ENCODE measurements at places on chromosomes 2 and 18.

DNA sequence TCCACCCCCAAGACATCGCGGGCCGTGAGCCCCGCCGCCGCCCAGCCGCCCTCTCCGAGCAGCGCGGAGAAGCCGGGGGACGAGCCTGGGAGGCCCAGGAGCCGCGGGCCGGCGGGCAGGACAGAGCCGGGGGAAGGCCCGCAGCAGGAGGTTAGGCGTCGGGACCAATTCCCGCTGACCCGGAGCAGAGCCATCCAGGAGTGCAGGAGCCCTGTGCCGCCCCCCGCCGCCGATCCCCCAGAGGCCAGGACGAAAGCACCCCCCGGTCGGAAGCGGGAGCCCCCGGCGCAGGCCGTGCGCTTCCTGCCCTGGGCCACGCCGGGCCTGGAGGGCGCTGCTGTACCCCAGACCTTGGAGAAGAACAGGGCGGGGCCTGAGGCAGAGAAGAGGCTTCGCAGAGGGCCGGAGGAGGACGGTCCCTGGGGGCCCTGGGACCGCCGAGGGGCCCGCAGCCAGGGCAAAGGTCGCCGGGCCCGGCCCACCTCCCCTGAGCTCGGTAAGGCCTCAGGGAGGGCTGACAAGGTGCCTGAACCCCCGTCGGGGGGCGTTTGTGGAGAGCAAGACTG is 14.2 kb downstream of the SPEG start:
- DNase-seq, result no peak

- no peak for DNase-seq
Measured at GRCh38 chr18:50559752-50560680, at the start of gene MAPK4. TSS of gene MAPK4 (plus strand) at chr18:50560087. CDS start at chr18:50663959, 103,872 bp downstream.

DNA sequence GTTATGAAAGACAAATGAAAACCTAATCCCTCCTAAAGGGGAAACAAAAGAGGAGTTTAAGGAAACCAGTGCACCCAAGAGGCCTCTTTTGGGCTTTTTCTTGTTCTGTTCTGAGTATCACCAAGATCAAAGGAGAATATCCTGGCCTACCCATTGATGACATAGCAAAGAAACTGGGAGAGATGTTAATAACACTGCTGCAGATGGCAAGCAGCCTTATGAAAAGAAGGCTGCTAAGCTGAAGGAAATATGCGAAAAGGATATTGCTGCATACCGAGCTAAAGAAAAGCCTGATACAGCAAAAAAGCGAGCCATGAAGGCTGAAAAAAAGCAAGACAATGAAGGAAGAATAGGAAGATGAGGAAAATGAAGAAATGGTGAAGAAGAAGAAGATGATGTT is 23.6 kb upstream of the STAT4 start:
- DNase-seq, result no peak

DNA sequence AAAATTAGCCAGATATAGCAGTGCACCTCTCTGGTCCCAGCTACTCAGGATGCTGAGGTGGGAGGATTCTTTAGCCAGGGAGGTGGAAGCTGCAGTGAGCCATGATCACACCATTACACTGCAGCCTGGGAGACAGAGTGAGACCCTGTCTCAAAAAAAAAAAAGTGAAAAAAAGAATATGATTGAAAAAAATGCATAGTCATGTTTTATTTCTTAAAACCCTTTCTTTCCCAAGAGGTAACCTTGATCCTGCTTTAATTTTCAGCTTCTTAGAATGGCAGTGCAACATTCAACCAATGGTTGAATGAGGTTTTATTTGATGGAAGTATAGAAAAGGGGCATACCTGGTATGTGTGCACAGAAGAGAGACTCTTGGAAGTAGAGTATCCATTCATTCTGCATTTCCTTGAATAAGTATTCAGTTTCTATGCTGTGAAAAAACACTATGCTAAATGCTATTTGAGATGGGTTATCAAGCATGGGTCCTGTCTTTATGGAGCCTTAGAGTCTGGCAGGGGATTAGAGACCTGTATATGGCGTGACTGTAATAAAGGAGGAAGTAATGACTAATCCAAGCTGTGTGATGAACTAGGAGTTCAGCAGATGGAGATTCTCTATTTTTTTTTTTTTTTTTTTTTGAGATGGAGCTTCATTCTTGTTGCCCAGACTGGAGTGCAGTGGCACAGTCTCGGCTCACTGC is 146.3 kb downstream of the WDSUB1 start:
- no peak for DNase-seq

DNA sequence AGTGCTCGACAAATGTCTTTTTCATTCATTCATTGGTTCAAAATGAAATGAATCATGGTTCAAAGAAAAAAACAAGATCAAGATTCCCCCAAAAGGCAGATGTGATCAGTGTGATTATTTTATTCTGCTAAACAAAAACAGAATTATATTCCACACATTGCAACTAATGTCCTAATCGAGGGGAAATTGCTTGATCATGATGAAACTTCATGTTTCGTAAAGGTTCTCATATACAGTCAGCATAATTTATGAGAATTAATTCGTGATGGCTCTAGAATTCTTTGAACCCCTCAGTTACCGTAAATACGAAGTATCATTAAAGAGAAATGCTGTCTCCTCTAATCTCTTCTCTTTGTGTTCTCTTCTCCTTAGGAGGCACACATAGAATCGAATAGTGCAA is 42.1 kb upstream of the MBOAT2 start:
- DNase-seq, result no peak

DNA sequence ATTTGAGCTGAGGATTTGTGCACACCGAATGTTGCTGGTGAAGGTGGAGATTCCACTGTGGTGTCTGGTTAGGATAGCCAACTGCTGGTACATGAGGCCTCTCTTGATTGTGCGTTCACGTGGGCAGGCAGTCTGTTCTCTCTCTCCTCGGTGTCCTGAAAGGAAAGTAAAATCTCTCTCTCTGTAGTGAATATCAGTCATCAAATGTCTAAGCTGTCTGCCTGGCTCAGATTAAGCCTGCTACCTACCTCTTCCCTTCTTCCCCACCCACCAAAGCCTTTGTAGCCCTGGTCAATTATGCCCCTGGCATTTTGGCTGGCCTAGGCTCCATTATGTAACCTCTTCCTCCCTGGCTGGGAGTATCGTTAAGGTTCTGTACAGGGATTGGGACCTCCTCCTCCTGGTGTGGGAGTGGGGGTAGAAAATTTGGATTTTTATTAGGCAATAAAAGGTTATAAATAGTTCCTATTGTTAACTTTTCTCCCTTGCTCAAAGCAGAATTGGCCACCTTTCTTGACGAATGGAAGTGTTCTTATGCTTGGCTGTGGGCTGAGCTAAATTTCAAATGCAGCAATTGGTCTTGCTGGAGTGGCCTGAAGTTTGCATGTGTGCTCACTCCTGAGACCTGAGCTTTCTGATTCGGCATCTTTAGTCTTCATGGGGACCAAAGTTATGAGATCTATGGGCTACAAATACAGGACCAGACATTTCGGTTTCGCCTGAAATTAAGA is 148.8 kb downstream of the WDSUB1 start:
- no peak for DNase-seq

- DNase-seq, result no peak
Measured at GRCh38 chr2:29113027-29113686, 2.1 kb upstream of the CLIP4 start.

DNA sequence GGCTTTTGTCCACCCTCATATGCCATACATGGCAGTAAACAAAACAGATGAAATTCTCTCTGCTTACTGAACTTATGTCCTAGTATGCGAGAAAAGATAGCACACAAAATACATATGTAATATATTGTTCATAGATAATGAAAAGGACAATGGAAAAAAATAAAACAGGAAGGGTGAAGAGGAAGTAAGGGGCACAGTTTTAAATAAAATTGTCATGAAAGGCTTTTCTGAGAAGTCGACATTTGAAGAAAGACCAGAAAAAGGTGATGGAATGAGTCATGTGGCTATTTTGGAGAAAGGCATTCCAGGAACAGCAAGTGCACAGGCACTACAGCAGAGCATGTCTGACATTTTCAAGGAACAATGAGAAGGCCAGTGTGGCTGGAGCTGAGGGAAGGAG is 56.4 kb downstream of the KCNH7 start:
- no peak for DNase-seq

DNA sequence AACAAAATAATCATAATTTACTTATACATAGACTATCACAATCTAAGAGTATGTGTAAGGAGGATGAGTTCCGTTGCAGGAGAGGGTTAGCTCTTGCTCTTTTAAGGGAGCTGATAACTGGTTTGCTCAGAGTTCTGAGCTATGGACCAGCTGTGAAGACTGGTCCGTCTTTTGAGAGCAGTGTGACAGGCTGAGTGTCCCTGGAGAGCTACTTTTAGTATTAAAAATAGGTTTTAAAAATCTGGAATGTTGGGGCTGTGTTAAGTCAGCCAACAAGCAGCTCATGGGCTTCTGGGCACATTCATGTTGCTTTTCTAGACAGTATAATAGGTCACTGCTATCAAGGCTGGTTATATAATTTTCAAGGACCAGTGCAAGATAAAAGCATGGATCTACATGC is 41.5 kb upstream of the TMEM131 start:
- DNase-seq, result no peak

GRCh38 chr2:7191932-7192331 is 274.7 kb downstream of the RNF144A start:
- peak; percentile 99 for DNase-seq

DNA sequence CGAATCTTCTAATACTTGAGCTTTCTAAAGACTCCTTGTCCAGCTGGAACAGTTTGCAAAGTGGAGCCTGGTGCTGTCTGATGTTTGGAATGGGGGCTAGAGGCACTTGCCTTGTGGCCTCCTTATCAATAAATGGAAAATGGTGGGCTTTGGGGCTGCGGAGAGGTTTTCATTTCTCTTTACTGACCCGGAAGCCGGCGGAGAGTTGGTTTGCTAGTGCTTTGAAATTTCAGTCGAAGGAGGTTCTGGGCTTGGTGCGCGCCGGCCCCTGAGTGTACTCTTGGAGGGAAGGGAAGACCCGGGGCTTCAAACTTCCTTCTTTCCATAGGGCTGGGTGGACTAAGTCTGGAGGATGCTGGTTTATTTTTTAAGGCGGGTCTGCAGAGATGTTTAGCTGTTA is 714 bp downstream of the RPIA start:
- DNase-seq, result no peak

DNA sequence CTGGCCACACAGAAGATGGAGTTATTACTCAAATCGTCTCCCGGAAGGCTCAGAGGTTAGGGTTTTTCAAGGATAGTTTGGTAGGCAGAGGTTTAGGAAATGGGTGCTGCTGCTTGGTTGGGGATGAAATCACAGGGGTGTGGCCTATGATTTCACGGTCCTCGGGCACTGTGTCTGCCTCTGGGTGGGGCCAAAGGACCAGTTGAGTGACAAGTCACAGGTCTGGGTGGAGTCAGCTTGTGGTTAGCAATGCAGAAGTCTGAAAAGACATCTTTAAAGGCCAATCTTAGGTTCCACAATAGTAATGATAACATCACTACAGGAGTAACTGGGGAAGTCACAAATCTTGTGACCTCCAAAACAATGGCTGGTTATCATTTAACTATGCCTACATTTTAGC is 387.8 kb downstream of the ZNF521 start:
- DNase-seq, result no peak

DNA sequence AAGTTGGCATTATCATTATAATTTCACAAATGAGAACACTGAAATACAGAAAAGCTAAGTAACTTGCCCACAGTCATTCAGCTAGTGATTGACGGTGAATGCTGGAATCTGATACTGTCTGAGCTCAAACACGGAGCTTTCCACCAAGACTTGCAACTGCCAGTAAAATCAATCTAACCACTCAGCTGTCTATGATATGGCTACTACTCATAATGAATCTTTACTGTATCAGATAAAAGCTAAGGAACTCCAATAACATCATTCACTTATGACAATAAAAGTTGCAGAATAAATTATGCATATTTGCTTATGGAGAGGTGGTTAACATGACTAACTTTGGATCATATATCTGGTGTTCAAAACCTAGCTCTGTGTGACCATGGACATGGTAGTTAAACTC is 279.4 kb upstream of the NXPH2 start:
- no peak for DNase-seq

GRCh38 chr2:107731435-107731834 is 95.3 kb upstream of the RGPD4 start:
- DNase-seq, result no peak

DNA sequence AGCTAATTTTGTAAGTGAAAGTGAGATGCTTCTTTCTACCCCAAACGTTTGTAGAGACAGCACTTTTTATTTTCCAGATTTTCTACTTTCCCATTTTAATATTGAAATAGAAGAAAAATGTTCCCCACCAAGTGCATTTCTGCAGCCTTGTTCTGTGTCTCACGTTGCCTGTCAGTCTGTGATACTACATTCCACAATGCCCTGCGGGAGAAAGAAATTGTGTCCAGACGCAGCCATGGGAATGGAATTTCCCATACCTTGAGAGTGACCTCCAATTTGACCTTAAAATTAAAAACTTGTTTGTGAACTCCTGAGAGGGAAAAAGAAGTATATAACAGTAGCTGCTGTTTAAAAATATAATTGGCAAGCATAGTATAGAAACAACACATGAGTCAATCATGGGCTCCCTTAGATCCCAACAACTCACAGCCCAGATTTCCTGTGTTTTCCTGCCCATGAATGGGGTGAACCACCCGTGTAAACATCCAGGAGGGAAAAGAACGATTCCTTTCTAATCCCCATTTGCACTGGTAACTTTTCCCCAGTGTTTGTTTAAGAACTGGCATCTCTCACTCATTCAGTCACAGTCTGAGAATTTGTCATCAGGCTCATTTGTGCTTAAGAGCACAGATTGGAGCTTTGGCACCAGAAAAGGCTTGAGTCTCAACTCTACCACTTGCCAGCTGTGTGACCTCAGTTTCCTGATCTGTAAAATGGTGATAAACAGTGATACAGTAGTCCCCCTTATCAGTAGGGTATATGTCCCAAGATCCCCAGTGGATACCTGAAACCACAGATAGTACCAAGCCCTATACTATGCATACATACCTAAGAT is 166.1 kb upstream of the ZNF521 start:
- no peak for DNase-seq

DNA sequence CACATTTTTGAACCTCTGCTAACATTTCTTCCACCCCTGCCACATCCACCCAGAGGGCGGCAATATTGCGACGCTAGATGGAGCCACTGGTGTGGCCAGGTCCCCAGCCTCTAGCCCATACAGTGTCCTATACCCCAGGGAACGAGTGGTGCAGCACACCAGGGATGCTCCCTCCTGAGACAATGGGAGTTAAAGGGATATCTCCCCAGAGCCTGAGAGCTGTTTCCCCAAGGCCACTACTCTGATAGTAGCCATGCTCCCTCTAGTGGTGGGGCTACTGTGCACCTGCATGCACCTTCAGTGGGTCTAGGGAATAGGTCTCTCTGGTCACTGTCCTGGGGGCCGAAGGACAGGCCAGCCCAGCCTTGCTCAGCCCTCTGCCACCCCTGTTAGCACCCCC is 336.4 kb upstream of the FSHR start:
- DNase-seq, result no peak

GRCh38 chr2:22221006-22221405 is 1097.2 kb downstream of the TDRD15 start:
- DNase-seq, result peak; percentile 2

DNA sequence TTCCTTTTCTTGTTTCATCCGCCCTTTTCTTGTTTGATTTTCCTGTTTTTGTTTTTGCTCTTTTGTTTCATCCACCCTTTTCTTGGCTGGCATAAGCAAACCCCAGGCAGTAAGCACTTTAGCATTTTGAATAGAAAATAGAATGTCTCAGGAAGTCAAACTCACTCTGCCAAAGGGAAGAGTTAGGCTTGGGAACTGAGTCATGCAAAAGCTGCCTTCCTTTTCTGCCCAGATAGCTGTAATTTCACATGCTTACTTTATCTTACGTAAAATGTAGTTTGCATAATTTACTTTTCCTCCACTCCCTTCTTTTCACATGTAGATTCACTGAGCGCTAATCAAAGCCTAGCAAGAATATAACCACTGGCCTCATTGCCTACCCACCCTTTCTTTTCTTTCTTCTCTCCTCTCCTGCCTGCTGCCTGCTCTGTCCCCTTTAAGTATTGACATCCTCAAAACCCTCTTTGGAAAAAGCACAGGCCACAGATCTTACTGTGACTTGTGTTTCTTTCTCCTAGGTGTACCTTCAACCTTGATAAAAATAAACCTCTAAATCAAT is 48.4 kb downstream of the CNGA3 start:
- DNase-seq, result no peak
